ENCODE measurements at places on chromosomes 2 and 18.

DNA sequence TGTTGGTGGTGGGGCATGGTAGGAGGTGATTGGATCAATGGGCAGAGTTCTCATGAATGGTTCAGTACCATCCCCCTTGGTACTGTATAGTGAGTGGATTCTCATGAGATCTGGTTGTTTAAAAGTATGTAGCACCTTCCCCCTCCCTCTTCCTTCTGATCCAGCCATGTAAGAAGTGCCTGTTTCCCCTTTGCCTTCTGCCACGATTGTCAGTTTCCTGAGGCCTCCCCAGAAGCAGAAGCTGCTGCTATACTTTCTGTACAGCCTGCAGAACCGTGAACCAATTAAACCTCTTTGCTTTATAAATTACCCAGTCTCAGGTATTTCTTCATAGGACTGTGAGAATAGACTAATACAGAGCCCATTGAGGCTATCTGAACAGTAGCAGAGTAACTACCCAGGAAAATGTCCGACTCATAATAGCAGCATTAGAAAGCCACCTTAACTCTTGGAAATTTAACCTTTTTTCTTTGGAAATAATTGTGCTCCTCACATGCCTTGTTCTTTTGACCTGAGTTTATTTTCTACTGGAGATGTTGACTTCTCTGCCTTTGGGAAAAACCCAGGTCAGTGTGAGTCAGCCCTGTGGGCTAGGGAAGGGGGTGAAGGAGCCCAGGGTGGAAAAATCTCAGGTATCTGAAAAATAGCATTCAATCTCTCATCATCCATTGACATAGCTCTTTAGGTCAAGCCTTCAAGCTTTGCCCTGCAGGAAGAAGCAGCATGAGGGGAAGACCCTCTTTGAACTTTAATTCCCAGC is 18.1 kb downstream of the CYP1B1 start:
- no peak for DNase-seq

DNA sequence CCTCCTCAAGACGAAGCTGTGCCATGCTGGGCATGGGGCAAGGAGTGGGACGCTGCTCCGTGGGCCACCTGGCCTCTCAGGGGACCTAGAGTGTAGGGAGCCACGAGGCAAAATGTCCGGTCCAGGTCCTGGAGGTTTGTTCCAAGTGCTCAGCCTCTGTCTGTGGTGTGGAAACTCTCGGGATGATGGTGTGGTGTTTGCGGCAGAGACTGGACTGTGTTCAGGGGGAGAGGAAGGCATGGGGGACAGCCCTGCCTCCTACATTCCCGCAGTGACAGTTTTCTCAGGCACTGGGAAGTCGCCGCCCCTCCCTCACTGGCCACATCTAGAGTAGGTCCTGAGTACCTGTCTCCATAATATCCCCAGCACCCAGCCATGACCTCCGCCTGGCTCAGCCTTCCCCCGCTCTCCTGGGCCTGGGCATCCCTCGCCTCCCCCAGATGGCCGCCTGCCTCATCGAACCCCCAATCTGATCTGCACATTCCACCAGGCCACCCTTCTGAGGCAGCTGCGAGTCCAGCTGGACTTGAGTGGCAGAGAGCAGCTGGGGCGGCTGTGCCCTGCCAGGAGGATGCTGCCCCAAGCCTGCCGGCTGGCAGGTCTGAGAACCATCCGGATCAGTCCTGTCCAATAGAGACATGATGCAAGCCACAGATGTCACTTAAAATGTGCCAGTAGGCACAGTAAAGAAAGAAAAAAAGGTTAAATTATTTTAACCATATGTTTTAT is 6.2 kb downstream of the KCNIP3 start:
- DNase-seq = no peak

DNA sequence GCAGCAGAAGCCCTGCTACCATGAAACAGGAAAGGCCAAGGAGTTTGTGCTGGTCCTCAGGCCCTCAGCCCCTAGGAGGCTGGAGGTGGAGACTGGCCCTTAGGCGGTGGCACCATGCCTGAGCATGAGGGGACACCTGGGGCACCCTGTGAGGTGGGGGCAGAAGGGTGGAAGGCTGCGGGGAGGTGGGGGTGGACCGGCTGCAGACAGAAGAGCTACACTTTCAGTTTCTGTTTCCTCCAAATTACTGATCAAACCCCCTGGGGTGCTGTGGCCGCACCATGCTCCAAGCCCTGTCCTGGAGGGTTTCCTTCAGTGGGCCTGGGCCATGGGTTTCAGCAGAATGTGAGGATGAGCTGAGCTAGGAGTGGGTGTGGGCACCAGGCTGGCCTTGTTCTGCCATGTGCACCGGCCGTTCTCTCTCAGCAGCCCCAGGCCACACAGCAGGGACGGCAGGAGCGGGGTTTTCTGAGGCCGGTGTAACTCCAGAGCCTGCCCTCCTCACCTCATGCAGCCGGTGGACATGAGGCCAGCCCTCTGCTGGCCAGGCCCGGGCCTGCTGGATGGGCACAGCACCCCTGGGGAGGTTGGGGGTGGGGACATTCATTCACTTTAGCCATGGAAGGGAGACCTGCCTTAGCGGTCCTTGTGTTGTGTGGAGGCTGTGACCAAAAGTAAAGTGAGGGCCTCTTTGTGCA is 51.5 kb downstream of the PLEKHB2 start:
- peak; percentile 62 for DNase-seq

- DNase-seq = no peak
These were observed 134.5 kb downstream of the NAPG start for GRCh38 chr18:10660179-10660884.

DNA sequence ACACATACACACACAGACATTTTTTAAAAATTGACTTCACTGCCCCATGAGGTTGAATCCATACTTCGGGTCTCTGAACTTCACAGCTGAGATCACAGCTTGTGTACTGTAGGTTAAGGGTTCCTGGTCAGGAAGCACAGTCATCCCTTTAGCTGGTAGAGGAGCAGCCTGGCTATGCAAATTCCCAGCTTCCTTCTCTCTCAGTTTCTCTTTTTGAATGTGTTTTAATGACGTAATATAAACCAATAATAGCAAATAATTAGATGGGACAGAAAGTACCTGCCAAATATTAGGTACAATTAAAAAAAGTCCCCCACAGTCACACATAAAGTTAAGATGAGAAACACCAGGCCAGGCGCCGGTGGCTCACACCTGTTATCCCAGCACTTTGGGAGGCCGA is 178.7 kb downstream of the ZNF385B start:
- no peak for DNase-seq

- no peak for DNase-seq
These were observed 810.2 kb upstream of the LRATD1 start for GRCh38 chr2:13822365-13822764.

GRCh38 chr2:190469771-190470170 is 61.6 kb downstream of the MFSD6 start:
- no peak for DNase-seq

- DNase-seq = peak; percentile 70
These were observed 113.7 kb downstream of the B3GNT2 start for GRCh38 chr2:62309465-62310091.

- no peak for DNase-seq
These were observed 91.5 kb downstream of the ARHGEF33 start for GRCh38 chr2:38981003-38981669.

GRCh38 chr2:31228717-31229116 is 5.2 kb upstream of the EHD3 start:
- DNase-seq = no peak

Data from DND-41 (cell line).